ENCODE measurements at places on chromosomes 16 and 17.

DNA sequence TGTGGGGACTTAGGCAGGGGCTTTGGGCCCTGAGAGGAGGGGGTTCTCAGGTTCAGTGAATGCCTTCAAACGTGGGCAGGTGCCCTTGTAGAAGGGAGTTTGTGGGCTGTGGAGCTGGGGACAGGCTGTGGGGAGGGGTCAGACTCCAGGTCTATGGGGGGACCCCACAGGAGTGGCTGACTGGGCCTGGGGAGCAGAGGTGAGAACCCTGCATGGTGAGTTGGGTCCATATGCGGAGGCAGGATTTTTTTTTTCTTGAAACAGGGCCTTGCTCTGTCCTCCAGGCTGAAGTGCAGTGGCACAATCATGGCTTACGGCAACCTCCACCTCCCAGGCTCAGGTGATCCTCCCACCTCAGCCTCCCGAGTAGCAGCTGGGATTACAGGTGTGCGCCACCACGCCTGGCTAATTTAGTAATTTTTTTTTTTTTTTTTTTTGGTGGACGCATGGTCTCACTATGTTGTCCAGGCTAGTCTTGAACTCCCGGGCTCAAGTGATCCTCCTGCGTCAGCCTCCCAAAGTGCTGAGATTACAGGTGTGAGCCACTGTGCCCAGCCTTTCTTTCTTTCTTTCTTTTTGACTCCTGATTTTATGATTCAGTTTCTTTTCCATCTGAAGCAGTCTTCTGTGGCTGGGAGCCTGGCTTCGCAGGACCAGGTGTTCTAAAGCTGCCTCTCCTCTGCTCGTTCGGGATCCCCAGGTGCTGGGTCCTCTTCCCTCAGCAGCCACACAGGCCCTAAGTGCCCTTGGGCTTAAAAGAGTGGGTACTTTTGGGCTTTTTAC is 19.0 kb upstream of the ADCY7 start:
- no peak for DNase-seq

DNA sequence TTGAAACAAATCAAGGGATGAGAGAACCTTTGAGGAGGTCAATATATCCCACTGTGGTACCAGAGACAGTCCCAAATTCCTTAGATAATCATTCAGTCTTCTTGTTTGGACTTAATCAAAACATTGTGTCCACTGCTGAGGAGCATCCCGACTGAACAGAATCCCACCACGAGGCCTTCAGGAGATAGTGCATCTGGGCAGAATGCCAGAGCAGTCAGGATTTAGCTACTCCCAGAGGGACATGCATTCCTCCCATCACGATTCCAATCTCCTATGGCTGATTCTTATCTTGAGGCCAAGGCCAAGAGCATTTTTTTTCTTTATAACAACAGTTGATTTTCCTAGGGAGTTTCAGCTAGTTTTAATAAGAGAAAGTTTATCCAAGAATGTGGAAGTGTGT is 87.4 kb upstream of the COX10 start:
- DNase-seq, result no peak

DNA sequence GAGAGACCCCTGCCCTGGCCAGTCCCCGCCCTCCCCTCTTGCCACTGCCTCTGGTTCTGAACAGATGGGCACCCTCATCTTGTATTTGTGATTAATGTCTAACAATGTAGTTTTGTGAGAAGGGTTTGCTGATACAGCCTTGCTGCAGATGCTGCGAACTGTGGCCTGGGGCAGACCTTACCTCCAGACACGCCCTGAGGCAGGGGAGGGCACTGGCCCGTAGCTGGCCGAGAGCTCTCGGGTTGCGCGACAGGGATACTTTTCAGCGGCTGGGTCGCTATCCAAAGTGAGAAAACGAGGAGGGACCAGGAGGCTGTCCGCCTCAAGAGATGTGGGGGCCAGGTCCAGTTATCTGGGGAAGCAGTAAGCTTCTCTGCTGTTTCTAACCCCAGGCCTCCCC is 21.9 kb downstream of the STH start:
- DNase-seq, result no peak

DNA sequence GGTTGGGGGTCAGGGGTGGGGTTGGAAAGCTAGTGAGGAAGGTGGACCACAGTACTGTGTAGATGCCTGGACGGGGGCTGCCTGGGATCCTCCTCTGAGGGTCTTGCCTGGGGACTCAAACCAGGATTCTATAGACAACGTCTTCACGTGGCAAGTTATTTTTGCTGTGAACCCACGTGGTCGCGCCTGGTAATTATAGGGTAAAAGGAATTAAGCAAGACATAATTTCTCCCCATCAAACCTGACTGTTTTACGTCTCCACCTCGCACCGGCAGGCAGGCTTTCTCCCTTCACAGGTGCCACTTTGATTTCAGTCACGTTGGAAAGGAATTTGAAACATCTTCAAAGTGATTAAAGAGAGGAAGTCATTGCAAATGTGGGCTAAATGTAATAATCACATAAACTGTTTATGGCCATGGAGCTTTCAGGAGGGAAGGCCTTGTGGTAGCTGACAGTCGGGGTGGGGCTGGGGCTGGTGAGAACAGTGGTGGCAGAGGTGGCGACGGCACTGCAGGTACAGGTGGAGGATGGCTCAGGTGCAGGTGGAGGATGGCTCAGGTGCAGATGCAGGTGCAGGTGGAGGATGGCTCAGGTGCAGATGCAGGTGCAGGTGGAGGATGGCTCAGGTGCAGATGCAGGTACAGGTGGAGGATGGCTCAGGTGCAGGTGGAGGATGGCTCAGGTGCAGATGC is 197.1 kb upstream of the NLRP1 start:
- DNase-seq, result no peak

- DNase-seq, result peak; percentile 21
These were observed 1.8 kb upstream of the TEX2 start for GRCh38 chr17:64264891-64265290.

DNA sequence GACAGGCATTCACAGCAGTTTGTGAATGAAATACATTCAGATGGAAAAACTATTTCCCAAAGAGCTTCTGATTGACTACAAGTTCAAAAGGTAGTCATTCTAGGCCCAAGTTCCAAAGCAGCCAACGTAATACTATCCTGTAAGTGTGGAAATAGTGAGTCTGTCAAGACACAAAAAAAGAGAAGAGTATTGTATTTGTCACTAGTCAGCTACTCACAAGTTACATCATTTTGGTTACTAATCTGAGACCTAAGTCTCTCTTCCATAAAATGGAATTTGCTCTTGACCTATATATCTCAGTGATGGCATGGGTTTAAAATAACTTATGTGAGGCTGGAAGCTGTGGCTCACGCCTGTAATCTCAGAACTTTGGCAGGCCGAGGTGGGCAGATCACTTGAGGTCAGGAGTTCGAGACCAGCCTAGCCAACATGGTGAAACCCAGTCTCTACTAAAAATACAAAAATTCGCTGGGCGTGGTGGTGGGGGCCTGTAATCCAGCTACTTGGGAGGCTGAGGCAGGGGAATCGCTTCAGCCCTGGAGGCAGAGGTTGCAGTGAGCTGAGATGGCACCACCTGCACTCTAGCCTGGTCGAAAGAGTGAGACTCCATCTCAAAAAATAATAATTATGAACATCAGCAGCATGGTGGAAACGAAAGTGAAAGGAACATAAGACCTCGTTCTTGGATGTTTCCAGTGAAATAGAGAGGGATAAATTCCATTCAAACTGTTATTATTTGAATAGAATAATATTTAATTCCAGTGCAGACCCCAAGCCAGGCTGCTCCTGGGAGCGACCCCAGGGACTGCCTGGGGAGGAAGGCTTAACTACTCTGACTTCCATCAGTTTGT is 2.9 kb downstream of the CMC2 start:
- DNase-seq, result no peak

- DNase-seq, result no peak
These were observed 478.7 kb downstream of the CDH13 start for GRCh38 chr16:83105279-83106077.

- peak; percentile 50 for DNase-seq
These were observed 42.3 kb downstream of the HNF1B start for GRCh38 chr17:37702598-37702997.

All from M059J (cell line).